GM12878 (cell line): ENCODE measurements at places on chromosomes 1 and 21.

GRCh38 chr1:189429610-189430009 is 1048.1 kb downstream of the BRINP3 start:
- DNase-seq = no peak

GRCh38 chr1:42479621-42480020 is 16.5 kb downstream of the CCDC30 start:
- no peak for DNase-seq

- peak; percentile 40 for DNase-seq
Measured at GRCh38 chr1:169546087-169546995, 39.9 kb downstream of the F5 start.

- no peak for DNase-seq
Measured at GRCh38 chr21:46092811-46093667, 4.9 kb upstream of the COL6A2 start.

DNA sequence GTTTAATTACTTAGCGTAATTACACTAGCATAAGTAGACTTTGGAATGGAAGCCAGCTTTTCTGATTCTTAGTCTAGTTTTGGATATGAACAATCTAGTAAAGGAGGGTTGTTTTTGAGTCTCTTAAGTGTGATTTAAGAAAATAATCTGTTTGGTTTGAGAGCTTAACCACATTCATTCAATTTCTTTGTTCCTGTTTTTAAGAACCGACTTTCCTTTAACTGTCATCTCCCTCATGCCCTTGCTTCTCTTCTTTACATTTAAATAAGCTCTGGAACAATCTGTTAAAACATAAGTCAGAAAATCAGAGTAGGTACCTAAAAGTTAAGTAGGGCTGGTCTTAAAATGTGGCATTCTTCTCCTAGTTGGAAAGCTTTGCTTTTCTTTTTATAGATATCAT is 27.7 kb downstream of the CDC42 start:
- DNase-seq = no peak

- DNase-seq = no peak
Measured at GRCh38 chr1:93468662-93469061, 20.7 kb downstream of the FNBP1L start.

- peak; percentile 81 for DNase-seq
Measured at GRCh38 chr1:24003331-24003972, 23.3 kb upstream of the SRSF10 start.

DNA sequence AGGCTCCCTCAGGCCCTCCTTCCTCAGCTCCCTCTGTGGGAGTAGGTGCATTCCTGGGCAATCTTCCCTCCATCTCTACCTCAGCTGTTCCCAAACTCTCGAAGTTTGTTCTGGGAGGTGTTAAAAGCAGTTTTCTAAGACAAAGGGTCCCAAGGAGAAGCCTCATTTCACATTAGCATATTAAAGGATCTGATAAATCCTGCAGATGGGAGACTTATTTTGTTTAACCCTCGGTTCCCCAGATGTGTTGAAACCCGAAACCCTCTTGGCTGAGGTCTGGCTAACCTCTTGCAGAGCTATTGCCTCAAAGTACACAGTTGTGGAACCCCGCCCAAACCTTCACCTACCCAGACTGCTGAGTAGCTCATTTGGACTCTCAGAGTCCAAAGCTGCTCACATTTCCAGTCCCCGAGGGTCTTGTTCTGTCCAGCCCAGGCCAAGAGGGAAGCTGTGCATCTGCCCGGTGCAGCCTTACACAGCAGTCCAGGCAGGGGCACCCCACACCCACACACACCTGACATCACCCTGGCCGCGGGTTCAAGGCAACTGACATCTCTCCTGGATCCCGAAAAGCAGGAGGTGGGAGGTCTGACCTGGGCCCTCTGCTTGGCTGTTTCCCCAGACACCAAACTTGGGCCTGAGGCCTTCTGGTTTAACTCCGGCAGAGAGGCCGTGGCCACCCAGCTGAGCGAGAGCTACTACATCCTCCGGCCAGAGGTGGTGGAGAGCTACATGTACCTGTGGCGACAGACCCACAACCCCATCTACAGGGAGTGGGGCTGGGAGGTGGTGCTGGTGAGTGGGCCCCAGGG is 19.5 kb upstream of the SELENON start:
- DNase-seq = no peak

- no peak for DNase-seq
Measured at GRCh38 chr1:87246436-87246835, 82.2 kb upstream of the LMO4 start.

DNA sequence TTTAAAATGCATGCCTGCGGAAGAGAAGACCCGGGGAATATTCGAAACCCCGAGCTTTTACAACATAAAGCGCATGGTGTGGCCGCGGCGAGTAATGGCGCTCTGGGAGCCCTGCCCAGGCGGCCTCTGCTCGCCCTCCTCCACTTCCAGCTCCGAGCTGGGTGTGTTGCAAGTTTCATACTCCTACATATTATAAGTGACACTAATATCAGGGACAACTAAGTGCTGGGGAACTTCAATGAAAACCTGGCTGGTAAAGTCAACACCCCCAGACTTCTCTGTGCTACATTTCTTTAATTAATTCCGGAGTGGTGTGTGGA is 11.8 kb downstream of the SIM2 start:
- no peak for DNase-seq

DNA sequence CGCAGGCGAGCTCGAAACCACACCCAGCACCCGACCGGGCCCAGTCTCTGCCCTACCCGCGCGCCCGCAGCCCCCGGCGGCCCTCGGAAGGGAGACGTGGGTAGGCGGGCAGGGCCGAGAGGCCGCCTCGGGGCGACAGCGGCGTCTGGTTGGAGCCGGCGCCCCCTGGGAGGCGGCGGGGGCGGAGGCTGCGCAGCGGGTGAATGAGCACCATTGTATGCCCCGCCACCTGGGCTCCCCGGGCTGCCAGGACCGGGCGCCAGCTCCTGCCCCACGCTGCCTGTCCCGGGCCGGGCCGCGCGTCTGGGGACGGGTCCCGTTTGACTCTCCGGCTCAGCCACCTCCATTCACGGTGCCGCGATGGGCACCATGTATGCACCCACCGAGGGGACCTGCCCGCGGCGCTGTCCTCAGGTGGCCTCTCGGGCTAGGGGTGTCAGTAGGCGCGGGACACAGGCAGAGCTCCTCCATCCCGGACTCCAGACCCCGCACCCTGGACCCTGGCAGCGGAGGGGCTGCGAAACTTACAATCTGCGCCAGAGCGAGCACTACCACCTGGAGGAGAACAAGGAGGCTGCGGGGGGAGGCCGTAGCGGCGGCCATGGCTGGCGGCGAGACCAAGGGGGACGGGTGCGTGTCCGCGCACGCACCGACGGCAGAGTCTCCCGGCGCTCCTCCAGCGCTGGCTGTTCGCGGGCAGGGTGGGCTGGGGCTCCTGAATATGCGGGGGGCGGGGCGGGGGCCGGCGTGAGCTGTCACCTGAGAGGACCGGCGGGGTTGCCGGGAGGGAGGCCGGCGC is at the start of gene COL9A2:
Gene COL9A2 (minus strand): TSS at position 692 of the 799 bp plus-strand sequence. CDS start 89 bp downstream, at position 603.
- no peak for DNase-seq

- DNase-seq = no peak
Measured at GRCh38 chr1:79819140-79819539, 812.6 kb upstream of the ADGRL4 start.
